ENCODE measurements at places on chromosomes 7 and 10.

DNA sequence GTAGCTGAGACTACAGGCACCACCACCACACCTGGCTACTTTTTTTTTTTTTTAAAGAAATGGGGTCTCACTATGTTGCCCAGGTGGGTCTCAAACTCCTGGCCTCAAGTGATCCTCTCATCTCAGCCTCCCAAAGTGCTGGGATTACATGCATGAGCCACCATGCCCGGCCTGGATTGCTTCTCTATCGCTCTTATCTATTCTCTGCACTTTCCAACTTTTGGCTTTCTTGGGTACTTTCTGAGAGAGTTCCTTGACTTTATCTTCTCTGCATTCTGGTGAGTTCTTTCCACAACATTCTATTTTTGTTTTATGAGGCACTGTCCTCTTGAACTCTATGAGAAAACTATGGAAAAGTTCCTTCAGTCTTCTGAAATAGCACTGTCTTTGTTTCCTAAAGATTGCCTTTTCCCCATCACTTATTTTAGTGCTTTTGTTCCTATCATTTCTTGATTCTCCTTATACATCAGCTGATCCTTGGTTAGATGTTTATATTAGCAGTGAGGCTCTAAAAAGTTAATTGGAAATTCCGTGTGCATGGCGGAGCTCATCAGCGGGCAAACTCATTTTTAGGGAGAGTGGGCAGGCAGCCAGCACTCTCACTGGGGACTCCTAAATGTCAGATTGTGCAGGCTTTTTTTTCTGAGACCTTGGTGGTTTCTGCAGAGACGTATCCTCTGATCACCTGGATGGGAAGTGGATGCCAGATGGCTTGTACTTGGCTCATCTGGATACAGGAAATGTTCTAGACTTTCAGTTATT lies 43.9 kb downstream of the HIP1 start:
- H3K4me1 ChIP-seq: no peaks in the 10 kb centered on the region
- H3K36me3 ChIP-seq: no peaks in the 10 kb centered on the region
- peaks cover 6% of the 10 kb centered on the region for H3K27me3 ChIP-seq

DNA sequence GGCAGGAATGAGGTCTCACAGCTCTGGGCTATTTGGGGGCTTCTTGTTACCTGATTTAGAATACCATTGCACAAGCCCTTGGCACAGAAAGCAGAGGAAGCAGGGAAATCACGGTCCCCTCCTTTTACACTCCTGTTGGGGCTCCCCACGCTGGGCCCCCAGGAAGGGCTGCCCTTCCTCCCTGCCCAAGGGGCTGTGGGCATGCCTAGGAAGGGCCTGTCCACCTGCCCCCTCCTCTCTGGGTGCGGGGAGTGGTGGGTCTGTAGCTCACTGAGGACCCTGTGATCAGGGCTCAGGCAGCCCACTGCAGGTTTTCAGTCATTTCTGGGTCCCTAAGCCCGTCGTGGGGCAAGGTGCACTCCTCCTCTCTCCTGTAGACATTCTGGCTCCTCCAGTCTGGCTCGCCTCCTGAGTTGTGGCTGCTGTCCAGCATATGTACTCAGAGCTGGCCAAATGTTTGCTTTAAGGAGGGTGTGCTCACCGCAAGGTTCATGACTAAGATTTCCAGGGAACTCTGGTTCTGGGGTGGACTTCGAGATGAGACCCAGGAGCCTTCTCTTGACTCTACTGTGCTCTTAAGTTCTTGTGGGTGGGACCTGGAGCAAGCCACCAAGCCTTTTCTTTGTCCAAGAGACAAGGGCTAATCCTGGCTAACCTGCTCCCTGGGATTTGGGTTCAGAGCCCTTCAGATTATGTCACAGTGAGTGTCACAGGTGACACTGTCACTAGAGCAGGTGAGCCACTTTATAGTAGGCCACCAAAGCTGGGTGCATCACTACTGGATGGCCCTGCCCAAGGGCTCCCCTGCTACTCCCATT lies 56.0 kb downstream of the TACR2 start:
- no peak for DNase-seq
- H3K36me3 ChIP-seq: peaks cover 38% of the 10 kb centered on the region
- H3K4me3 ChIP-seq: peak overlapping the region; percentile 21
- peaks cover 53% of the 10 kb centered on the region for H3K4me1 ChIP-seq

DNA sequence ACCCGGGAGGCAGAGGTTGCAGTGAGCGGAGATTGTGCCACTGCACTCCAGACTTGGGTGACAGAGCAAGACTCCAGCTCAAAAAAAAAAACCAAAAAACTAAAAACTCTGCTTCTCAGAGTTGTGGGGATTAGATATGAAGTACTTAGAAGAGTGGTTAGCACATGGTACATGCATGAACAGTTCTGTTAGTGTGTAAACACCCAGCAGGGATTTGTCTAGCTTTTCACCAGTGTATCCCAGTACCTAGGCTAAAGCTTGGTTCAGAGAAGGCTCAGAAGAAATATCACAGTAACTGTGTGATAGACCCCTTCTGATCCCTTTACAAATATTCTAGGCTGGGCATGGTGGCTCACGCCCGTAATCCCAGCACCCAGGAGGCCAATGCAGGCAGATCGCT lies 9.5 kb downstream of the PPIA start:
- no peak for DNase-seq
- no peaks in the 10 kb centered on the region for H3K27me3 ChIP-seq
- no peak overlapping the region for H3K27ac ChIP-seq
- H3K36me3 ChIP-seq: peaks cover 23% of the 10 kb centered on the region
- H3K4me1 ChIP-seq: peaks cover 4% of the 10 kb centered on the region

GRCh38 chr7:67462781-67463191 lies 466.2 kb downstream of the TYW1 start:
- no peak overlapping the region for H3K27ac ChIP-seq
- H3K4me3 ChIP-seq: no peak overlapping the region
- no peaks in the 10 kb centered on the region for H3K36me3 ChIP-seq
- no peaks in the 10 kb centered on the region for H3K4me1 ChIP-seq
- H3K27me3 ChIP-seq: no peaks in the 10 kb centered on the region

DNA sequence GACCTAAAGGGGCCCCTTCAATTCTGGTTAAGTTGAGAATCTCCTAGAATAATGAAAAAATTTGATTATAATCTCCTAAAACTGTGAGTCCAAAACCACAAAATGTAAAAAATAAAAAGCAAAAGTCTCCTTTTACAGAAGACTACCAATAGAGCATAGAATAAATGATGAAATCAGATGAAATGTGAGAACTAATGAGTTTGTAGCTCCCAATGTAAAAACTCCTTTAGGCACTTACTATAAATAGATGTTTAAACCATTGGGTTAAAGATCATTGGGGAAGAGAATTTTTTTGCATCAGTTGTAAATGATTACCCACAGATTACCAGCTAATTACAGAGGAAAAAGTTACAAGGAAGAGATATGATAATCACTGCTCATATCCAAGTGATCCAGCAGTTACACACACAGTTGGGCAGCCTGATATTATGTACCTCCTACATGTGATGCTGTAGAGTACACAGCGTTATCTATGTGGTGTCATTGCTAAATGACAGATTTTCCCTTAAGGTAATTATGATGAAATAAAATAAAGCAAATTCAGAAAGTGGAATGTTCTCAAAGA lies 282.7 kb upstream of the SEMA3D start:
- H3K27me3 ChIP-seq: no peaks in the 10 kb centered on the region
- H3K4me3 ChIP-seq: no peak overlapping the region
- no peaks in the 10 kb centered on the region for H3K36me3 ChIP-seq
- H3K4me1 ChIP-seq: peaks cover 6% of the 10 kb centered on the region

- H3K27me3 ChIP-seq: no peaks in the 10 kb centered on the region
- DNase-seq: no peak
- H3K36me3 ChIP-seq: no peaks in the 10 kb centered on the region
- H3K4me1 ChIP-seq: no peaks in the 10 kb centered on the region
Measured at GRCh38 chr7:83796760-83797159, 147.8 kb upstream of the SEMA3E start.

DNA sequence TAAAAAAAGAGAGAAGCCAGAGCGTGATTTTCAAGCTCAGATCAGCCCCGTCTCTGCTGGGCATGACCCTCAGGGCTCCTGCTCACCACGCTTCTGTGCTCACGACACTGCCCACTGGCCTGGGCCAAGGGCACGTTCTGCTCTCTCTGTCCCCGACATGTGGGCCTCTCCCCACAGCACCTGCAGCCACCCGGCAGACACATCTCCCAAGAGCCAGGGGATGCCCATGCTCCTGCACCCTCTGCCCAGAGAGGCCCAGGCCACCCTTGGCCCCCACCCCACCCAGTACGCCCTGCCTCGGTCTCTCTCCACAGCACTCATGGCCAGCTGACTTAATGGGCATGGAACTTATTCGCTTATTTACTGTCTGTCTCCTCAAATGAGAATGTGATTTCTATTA lies 175.4 kb upstream of the RNF32 start:
- no peak for DNase-seq
- no peak overlapping the region for H3K4me3 ChIP-seq
- no peaks in the 10 kb centered on the region for H3K4me1 ChIP-seq

DNA sequence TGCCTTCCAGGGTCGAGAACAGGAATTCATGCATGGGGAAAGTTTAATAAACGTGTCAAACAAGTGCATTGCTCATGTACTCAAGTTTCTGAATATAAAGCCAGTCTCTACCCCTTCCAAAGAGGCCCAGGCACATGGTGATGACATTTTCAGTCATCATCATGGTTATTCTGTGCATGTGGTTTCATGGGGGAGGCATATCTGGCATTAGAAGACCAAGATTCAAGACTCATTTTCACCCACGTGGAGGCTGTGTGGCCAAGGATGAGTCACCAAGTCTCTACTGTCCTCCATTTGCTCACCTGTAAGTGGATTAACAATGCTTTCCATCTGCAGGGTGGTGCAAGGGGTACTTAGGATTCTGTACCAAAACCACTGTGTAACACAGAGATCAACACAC lies 34.0 kb upstream of the CNPY1 start:
- no peak overlapping the region for H3K27ac ChIP-seq
- H3K4me3 ChIP-seq: no peak overlapping the region
- peak; percentile 66 for DNase-seq
- peaks cover 15% of the 10 kb centered on the region for H3K27me3 ChIP-seq

- peak overlapping the region; percentile 3 for H3K4me3 ChIP-seq
- no peak overlapping the region for H3K27ac ChIP-seq
- H3K4me1 ChIP-seq: peaks cover 7% of the 10 kb centered on the region
- H3K36me3 ChIP-seq: no peaks in the 10 kb centered on the region
Measured at GRCh38 chr7:20064974-20065862, 152.0 kb downstream of the MACC1 start.

DNA sequence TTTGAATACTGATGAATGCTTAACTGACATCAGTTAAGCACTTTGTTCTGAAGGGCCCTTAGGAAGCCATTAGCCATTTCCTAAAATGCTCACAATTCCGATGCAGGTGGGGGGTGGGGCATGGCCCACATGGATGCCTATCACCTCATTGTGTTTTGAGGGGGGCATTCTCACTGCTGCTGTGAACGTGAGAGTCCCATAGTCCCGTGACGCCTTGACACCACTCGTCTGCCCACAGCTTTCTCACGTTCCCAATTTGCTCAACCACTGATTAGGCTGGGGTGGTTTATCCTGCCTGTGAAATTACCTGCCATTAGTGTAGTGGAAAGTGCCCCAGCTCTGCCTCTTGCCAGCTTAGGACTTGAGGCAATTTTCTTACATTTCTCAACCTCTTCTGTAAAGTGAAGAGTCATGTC lies 31.9 kb downstream of the DUSP5 start:
- no peaks in the 10 kb centered on the region for H3K27me3 ChIP-seq
- no peak for DNase-seq
- H3K4me1 ChIP-seq: peaks cover 26% of the 10 kb centered on the region
- no peak overlapping the region for H3K4me3 ChIP-seq

- no peaks in the 10 kb centered on the region for H3K4me1 ChIP-seq
- peaks cover 9% of the 10 kb centered on the region for H3K27me3 ChIP-seq
- DNase-seq: no peak
- no peaks in the 10 kb centered on the region for H3K36me3 ChIP-seq
Measured at GRCh38 chr7:51035716-51036115, 253.0 kb upstream of the GRB10 start.

DNA sequence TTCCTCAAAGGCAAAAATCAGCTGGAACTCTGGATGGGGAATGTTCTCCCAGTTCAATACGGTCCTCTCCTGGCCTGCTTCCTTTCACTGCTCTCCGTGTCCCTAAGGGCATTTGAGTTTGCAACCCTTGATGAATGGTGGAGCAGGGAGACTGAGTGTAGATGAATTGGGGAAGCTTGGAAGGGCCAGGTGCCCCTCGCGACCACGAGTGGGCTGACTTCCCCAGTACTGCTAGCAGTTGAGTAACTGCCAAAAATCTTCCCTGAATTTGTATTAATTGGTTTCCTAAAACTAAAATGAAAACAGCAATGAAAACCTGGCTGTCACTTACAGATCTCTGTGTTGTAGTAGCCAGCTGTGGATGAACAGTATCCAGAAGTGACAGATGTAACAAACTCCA lies 13.6 kb downstream of the IRF5 start:
- no peaks in the 10 kb centered on the region for H3K4me1 ChIP-seq
- H3K4me3 ChIP-seq: no peak overlapping the region
- H3K36me3 ChIP-seq: peaks cover 34% of the 10 kb centered on the region
- DNase-seq: no peak

DNA sequence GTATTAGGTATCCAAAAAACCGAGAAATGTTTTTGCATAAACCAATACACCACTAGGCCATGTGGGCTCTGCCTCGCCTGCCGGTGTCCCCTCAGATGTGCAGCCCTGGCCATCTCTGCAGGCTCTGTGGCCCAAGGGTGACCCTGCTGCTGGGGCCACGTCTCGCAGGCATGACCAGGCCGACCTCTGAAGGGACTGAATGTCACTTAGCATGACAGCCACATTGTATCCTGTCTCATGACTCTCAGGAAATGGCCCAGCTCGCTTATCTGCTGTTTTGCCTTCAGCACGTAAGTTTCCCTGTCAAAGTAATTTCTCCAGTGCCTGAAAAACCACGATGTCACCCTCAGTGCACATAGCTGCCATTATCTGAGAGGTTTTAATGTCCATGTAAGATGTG lies 49.5 kb upstream of the ZNF32 start:
- H3K4me3 ChIP-seq: no peak overlapping the region
- H3K36me3 ChIP-seq: no peaks in the 10 kb centered on the region
- no peaks in the 10 kb centered on the region for H3K4me1 ChIP-seq
- H3K27me3 ChIP-seq: peaks cover 1% of the 10 kb centered on the region
- no peak overlapping the region for H3K27ac ChIP-seq

GRCh38 chr10:97711640-97712572 lies 1.6 kb upstream of the MARVELD1 start:
- H3K4me1 ChIP-seq: peaks cover 7% of the 10 kb centered on the region
- H3K27me3 ChIP-seq: peaks cover 31% of the 10 kb centered on the region

DNA sequence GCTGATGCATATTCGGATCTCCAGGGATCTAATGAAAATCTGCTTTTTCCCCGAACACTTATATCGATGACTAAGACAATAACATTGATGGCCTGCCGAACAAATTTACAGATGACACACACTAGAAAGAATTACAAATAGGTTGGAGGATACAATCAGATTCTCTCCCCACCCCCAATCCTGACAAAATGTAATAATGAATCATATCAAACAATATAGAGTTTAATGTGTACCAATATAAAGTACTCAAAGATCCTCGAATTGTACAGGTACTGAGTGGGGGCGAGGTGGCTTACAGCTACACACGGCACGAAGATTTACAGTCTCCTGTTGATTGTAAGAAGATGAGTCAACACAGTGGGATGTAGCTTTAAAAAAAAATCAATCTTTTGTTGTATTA lies 182.7 kb upstream of the MKLN1 start:
- no peaks in the 10 kb centered on the region for H3K36me3 ChIP-seq
- peaks cover 11% of the 10 kb centered on the region for H3K27me3 ChIP-seq
- no peak for DNase-seq

- H3K27ac ChIP-seq: no peak overlapping the region
- no peak for DNase-seq
- no peaks in the 10 kb centered on the region for H3K27me3 ChIP-seq
- H3K4me1 ChIP-seq: no peaks in the 10 kb centered on the region
- H3K4me3 ChIP-seq: no peak overlapping the region
Measured at GRCh38 chr7:28688651-28689050, 269.5 kb downstream of the TRIL start.

GRCh38 chr7:158495786-158496185 lies 91.8 kb downstream of the PTPRN2 start:
- H3K4me3 ChIP-seq: no peak overlapping the region
- DNase-seq: no peak
- H3K36me3 ChIP-seq: no peaks in the 10 kb centered on the region
